ENCODE measurements at places on chromosomes 11 and 22.

DNA sequence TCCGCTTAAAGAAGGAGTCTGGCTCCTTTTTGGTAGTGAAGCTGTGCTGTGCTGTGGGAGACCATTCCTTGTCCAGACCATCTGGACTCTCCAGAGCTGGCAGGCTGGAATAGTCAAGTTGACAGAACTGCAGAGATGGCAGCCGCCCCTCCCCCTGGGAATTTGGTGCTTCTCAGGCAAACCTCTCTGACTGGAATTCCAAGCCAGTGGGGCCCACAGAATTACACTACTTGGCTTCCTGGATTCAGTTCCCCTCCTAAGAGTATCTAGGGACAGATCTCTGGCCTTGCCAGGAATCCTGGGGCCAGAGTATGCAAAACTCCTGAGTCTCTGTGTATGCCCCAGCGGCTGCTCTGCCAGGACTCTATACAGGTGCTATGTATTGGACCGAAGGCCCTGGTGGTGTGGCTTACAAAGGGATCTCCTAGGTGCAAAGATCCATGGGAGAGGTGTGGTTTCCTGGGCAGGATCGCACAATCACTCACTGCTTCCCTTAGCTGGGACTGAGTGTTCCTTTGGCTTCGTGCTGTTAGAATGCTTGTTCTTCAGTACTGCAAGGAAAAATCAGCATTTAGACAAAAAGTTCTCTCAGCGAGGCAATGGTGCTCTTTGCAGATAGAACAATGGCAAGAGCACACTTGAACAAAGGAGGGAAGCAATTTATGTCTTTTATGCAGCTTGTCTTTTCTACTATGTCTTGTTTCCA is 86.8 kb downstream of the PRMT3 start:
- DNase-seq = peak; percentile 40

DNA sequence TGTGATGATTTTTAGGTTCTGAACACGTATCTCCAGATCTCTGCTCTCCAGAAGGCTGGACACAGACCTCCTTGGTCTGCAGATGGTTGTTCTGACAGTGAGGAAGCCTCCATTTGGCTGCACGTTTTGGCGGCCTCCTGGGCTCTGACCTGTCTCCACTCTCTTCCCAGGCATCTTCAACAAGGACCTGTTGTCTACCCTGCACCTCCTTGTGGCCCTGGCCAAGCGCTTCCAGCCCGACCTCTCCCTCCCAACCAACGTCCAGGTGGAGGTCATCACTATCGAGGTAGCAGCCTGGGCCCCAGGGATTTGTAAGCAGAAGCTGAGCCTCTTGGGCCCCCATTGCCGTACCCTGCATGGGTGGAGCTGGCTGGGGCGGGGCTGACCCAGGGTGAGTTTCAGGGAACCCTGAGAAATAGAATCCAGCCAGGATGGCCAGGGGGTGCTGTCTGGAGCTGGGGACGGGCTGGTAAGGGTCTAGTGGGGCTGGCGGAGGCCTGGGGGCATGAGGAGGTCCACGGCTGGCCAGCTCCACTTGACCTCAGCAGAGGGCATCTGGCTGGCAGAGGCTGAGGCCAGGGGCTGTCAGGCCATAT is 9.8 kb downstream of the PARVG start:
- no peak for DNase-seq

DNA sequence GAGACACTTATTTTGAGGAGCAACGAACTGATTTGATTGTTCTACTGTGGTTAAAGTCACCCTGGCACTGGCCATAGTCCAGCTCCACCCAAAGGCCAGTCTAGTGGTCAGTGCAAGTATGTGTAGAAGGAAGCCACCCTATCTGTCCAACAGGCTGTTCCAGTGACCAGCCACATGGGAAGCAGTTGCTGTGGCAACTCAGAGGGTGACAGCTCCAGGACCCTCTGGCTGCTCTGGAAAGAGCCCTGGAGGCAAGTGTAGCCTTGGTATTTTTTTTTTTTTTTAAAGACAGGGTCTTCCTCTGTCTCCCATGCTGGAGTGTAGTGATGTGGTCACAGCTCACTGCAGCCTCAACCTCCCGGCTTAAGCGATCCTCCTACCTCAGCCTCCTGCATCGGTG is 27.8 kb downstream of the LMO1 start:
- DNase-seq = no peak

GRCh38 chr11:73194034-73194507 is 24.0 kb upstream of the P2RY2 start:
- no peak for DNase-seq

DNA sequence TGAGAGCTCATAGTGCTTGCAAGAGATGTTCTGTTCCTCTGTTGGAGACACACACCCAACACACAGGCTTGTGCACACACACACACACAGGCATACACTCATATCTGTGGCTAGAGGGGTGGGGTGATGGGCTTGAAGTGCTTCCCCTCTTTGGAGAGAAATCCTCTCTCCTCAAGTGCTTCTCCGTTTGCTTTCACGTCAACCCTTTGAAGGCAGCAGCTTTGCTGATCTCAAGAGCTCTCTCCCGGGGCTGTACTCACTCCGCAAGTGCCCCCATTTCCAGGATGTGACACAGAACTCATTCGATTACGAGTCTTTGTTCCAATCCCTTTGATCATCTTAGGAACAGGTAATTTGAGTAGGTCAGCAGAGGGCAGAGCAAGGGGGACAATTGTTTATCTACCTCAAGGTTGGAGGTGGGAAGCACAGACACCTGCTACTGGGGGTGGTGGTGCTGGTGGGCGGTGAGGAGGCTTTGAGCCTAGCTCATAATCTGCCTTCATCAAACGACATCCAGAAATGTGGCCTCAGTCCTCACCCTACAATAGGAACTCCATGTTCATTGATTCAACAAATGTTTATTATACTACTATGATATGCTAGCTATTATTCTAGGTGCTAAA is 529.8 kb upstream of the CADM1 start:
- DNase-seq = peak; percentile 41

GRCh38 chr11:128210148-128210940 is 377.0 kb downstream of the ETS1 start:
- DNase-seq = peak; percentile 53

GRCh38 chr11:74820763-74821162 is 72.1 kb downstream of the RNF169 start:
- DNase-seq = no peak

DNA sequence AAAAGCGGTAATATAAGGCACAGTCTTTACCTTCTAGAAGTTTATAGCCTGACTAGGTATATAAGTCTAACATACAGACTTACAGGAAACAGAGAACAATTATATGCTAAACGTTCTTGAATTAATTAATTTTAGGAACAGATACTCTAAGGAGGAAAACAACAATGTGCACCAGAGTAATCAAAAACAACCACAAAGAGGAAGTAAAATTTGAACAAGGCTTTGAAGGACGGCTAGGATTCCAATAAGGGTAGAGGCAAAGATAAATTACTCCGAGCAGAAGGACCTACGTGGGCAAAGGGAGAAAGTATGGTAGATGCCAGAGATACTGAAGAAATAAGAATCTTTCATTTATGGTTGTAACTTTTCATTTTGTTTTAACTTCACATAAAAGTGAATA is 54.4 kb downstream of the ENTHD1 start:
- no peak for DNase-seq

GRCh38 chr11:68337399-68337835 is 25.0 kb downstream of the LRP5 start:
- DNase-seq = no peak

- no peak for DNase-seq
Observed at GRCh38 chr11:35811783-35812182, 132.1 kb upstream of the LDLRAD3 start.

DNA sequence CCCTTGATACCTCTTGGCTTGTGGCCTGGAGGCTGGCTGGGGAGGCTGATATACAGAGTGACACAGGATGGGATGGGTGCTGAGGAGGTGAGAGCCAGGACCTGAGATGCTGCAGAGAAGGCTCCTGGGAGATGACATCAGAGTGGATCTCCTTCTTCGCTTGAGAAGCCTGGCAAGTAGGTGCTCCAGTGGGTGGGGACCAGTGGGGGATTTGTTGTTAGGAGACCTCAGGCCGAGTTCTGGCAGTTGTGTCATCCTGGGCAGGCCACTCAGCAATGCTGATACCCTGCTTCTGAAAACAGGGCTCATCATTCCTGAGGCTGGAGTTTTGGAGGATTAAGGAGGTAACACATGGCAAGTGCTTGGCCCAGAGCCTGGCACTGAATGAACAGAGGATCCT is 1.9 kb upstream of the NDUFV1 start:
- no peak for DNase-seq

DNA sequence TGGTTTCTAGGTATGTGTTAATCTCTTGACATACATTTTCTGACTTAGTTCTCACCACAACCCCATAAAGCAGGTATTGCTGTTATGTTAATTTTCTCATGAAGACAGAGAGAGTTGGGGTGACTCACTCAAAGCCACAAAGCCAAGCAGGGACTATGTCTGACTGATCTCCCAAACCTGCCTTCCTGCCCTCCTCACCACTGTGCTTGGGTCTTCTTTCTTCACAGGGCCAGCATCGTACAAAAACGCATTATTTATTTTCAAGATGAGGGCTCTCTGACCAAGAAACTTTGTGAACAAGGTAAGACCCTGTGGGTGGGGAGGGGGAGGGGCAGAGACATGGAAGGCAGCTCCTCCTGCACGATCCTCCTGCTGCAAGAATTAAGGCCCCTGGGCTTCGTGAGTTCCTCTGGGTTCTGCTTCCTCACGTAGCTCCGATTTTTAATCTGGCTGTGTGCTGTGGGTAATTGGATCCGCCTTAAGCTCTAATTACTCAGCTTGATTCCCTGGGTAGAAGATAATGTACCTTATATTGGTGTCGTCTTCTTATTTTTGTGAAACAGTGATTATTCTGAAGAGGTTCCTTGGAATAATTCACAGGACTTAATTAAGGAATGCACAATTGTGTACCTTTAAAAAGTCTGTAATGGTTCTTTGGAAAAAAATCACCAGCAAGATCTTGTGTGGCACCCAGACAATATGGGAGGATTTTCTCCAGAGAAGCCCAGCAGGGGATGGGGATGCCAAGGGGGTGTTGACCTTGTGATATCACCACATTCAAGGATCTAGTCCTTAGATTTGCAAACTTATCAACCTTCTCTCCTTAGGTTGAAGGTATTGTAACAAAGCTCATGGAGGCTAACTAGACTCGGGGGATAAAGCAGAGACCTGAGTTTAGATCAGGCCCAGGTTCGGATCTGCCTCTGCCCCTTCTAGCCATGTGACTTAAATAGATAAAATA is 112.9 kb downstream of the SPON1 start:
- no peak for DNase-seq

- DNase-seq = no peak
Observed at GRCh38 chr22:35850831-35851230, 133.2 kb downstream of the APOL5 start.

DNA sequence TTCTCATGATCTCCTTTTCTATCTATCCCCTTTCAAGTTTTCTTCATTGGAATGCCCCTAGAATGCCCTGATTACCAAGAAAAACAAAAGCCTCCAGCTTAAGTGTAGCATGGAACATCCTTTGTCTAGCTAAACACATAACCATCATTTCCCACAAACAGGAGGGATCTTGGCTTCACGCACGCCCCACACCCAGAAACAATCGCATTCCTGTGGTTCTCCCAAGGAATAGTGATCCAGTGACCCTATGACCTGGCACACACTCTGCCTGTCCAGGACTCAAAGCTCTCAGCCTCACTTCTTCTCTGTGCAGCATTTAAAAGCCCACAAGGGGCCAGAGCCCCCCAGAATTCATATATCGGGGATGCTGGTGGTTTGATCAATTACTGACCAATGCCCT is 9.3 kb upstream of the POU2AF1 start:
- no peak for DNase-seq

DNA sequence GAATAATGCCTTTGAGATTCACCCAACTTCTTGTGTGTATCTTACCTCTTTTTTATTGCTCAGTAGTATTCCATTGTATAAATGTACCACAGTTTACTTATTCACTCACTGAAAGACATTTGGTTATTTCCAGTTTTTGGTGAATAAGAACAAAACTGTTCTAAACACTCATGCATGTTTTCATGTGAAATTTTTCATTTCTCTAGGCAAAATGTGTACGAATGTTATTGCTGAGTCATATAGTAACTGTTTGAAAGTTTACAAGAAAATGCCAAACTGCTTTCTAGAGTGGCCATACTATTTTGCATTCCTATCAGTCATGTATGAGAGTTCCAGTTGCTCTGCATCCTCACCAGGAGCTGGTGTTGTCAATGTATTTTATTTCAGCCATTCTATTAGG is 8.8 kb upstream of the EMSY start:
- DNase-seq = no peak

DNA sequence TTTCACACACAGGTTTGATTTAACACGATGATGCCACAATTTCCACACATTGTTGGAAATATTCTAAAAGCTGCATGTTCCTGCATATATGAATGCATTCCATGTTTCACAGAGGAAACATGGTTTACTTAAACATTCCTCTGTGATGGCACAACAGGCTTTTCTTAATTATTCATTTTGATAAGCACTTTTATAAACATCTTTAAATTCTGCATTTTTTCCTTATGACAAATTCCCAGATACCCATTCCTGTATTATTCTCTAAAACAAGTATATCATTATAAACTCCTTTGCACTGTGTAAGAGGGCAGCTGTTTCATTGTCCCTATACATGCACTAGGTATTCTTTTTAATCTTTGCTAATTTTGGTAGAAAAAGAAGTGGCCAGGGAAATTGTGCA is 532.3 kb downstream of the SOX6 start:
- no peak for DNase-seq

DNA sequence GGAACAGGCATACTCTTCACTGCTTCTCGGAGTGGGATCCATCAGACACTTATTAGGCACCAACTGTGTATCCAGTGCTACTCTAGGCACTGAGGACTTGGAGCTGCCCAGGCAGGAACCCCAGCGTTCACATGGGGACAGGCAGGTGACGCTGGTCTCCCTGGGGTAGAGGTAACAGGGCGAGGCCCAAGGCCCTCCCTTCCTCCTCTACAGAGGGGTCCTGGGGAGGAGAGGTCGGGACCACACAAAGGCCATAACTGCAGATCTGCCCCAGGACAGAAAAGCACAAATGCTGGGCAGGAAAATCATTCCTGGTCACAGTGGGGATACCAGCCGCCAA is 262.2 kb downstream of the BRD1 start:
- peak; percentile 3 for DNase-seq

DNA sequence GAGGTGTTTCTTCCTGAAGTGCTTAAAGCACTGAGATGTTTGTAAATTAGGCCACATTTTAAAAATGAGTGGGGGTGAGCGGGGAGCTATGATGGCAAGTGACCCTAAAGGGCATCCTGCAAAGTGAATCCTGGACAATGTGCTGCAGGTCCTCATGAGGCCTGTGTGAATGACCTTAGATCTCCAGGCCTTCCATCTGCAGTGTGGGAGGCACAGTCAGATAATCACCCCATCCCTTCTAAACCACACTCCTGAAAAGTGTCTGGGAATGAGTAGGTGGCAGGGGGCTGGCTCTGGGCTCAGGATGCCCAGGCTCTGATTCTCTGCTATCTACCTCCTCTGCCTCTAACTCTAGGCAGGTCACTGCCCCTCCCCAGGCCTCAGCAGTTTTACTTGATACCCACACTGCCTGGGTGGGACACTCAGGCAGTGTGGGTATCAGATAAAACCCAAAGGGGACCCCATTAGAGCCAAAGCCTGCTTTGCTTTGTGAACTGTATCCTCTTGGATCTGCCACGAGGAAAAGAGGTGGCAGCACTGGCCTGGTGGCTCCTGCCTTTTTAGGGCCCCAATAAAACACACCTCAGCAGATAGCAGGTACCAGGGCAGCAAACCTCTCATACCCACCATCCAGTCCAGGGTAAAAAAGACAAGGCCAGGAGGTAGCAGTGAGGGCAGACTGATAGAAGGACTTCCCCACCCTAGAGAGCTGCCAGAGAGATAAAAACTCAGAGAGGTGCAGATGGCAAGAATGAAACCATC is 10.5 kb downstream of the STARD10 start:
- no peak for DNase-seq

- DNase-seq = no peak
Observed at GRCh38 chr11:79919350-79919749, 478.5 kb upstream of the TENM4 start.
